NCI-H1930 (cell line): ENCODE measurements at places on chromosomes 4 and X.

- DNase-seq: no peak
These were observed 35.0 kb upstream of the FHL1 start for GRCh38 chrX:136112286-136112685.

- no peak for DNase-seq
These were observed 18.7 kb upstream of the IL2 start for GRCh38 chr4:122475233-122475632.

DNA sequence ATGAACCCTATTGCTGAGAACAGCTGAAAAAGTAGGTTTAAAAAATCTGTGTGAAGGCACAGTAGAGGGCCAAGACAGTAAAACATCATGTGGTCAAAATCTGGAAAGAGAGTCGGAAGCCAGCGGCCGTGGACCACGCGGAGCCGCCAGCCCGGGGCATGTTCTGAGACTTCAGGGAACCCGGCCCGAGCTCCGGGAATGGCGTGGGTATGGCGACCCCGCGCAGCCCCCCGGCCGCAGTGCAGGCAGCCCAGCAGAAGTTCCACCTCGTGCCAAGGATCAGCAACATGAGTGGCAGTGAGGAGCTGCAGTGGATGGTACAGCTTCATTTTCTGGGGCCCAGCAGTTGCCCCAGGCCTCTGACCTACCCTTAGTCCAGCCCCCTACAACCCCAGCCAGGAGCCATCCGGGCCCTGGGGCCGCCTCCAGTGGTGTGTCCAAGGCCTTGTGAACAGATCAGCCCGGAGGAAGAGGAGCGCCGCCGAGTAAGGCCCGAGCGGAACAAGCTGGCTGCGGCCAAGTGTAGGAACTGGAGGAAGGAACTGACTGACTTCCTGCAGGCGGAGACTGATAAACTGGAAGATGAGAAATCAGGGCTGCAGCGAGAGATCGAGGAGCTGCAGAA, 94.2 kb downstream of the LARP1B start:
- no peak for DNase-seq

DNA sequence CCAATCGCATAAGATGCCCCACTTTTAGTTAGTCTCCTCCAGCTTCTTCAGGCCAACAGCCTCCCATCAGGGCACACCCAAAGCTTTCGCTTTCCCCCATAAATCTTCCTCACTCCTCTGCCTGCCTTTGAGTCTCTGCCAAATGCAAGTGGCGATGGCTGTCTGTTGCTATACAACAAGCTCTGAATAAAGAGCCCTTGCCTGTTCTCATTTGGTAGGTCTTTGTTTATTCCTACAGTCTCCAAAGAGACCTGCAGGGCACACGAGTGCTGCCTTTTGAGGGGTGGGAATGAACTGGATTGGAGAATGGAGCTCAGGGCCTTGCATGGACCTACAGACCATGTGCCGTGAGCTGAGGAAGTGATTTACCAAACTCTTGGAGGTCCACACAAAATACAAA, 52.2 kb upstream of the SOD3 start:
- DNase-seq: no peak

DNA sequence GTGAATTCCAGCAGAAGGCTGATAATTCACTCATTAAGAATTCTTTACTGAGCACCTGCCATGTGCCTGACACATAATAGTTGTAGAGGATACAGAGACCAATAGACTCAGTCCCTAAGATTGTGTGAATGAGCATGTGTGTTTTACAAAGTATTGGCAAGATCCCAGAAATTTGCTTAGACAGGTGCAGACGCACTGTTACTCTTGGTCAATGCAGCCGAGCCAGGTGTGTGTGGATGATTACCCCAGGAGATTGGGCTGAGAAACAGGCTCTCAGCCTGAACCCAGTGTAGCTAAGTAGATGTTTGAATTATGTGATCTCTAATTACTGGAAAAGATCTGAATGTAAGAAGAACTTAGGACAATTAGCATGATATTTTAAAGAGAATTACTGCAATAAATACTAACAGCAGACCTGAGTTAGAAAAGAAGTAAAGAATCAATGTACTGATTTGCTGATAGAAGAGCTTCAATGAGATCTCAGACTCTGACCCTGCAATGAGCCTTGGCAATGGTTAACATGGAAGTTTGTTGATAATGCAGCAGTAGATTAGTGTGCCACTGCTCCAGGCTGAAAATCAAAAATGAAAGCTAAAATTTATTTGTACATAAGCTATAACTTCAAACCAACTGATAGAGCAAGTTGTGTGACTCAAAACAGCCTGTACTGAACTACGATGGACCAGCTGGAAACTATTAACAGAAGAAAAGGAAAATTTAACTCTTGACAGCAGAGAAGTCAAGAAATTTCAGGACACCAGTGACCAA, 32.2 kb upstream of the NDST4 start:
- peak; percentile 52 for DNase-seq

DNA sequence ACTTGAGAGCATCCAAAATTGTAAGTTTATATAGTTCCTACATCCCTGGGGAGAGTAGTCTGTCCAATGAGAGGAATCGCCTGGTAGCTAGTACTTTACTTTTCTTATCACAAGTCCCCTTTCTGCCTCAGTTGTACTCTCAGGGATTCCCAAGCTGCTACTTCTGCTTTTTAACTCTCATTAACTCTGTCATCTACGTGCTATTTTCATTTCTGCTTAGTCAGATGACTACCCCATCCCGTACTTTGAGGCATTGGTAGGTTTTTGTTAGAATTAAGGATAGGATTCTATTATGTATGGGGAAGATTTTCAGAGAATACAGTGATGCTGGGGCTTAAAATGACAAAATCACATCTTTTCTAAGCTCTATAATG, 24.7 kb downstream of the RBPJ start:
- DNase-seq: no peak

DNA sequence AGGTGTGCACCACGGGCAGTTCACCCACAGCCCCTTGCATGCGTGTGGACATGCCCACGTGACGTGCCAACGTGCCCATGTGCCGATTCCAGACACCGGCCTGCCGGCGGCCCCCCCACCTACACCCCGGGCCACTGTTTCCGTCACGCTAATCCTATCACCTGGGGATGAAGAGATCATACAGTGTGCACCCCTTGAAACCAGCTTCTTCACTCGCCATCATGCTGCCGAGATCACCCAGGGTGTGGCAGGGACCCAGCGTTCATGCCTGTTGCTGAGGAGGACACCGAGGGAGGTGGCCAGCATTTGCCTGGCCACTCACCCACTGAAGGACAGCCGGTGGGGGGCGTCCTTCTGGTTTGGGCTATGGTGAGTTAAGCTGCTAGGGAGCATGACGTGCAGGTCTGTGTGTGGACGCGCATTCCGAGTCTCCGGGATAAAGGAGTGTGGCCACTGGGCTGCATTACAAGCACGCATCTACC, 14.1 kb downstream of the CTBP1 start:
- DNase-seq: no peak

GRCh38 chr4:15894921-15895916, 43.3 kb downstream of the FGFBP1 start:
- no peak for DNase-seq

DNA sequence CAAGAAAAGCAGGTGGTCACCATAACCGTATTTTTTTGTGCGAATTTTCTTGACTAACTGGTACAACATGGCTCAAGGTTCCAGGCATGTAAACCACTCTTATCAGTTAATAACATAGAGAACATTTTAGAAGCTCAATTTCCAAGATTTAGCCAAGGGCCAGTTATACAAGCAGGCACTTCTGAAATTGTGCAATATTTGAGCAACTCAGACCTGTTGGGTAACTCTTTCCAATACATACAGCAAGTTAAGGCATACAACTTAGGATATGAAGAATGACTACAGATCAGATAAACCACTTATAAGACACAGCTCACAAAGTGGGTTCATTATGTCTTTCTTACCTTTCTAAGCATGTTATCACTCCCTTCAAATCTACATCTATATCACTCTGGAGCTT, 43.9 kb downstream of the ZNF280C start:
- DNase-seq: no peak

DNA sequence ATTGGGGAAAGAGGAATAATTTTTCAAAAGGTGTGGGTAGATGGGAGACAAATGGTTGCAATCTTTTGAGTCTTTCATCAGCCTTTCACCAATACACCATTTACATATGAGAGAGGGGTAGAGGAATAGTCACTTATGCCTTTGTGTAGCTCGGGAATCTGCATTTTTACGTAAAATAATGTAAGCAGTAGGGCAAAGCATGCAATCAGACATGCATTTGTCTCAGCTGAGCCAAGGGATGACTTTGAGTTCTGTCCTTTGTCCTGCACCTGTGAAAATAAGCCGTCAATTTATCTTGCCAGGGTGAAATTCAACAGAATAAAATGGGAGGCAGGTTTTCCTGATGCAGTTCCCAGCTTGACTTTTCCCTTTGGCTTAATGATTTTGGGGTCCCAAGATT, 1473.4 kb upstream of the TENM3 start:
- no peak for DNase-seq

GRCh38 chrX:13511241-13511943, 58.0 kb upstream of the EGFL6 start:
- no peak for DNase-seq
